ENCODE measurements at places on chromosomes 16 and 17.
A peak's percentile ranks its signal among the peaks of the same experiment; 100 is the strongest.

DNA sequence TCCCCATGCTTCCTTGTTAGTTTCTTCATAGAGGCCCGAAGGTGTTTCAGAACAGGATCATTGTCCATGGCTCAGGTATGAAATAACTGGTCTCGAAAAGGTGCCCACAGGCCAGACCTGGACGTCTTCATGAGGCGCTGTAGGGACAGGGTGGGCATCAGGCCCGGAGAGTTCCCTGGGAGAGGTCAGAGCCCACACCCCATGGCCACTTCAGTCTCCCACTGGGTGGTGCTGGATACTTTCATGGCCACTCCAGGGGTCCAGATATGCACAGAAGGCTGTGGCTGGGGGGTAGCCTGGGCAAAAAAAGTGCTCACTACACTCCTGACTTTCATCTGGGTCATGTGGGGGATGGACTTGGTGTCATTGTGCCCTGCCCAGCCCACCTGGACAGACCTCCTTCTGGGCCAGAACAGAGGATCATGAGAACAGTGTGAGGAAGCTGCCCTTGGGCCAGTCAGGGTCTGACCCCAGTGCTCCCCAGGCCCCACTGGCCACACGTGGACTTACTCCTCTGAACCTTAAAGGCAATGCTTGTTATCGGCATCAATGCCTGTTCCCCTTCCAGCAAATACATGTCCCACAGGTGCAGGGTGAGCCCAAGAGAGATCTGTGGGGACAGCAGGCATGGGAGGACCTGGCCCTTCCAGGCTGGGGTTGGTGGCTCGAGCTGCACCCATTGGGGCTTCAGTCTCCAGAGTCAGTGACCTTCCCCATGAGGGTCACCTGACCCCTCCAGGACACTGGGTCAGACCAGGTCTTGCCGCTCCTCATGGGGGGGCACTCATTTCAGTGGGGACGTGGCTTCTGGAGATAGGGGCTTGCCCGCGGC lies 36.9 kb downstream of the LGALS9 start:
- DNase-seq, result no peak

DNA sequence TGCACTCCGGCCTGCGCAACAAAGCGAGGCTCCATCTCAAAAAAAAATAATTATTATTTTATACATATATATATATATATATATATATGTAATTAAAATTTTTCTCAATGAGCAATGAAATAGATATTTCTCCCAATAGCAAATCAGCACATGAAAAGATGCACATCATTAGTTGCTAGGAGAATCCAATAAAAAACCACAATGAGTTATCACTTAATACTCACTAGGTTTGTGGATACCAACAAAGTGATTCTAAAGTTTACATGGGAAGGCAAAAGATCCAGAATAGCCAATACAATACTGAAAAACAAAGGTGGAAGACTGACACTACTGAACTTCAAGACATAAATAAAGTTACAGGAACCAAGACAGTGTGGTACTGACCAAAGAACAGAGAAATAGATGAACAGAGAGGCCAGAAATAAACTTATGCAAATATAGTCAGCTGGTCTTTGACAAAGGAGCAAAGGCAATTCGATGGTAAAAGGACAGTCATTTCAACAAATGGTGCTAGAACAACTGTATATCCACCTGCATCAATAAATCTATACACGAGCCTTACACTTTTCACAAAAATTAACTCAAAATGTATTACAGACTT lies 13.6 kb downstream of the SMG6 start:
- no peak for DNase-seq

- peak; percentile 8 for DNase-seq
These were observed 4.1 kb downstream of the NOTUM start for GRCh38 chr17:81956607-81957589.

DNA sequence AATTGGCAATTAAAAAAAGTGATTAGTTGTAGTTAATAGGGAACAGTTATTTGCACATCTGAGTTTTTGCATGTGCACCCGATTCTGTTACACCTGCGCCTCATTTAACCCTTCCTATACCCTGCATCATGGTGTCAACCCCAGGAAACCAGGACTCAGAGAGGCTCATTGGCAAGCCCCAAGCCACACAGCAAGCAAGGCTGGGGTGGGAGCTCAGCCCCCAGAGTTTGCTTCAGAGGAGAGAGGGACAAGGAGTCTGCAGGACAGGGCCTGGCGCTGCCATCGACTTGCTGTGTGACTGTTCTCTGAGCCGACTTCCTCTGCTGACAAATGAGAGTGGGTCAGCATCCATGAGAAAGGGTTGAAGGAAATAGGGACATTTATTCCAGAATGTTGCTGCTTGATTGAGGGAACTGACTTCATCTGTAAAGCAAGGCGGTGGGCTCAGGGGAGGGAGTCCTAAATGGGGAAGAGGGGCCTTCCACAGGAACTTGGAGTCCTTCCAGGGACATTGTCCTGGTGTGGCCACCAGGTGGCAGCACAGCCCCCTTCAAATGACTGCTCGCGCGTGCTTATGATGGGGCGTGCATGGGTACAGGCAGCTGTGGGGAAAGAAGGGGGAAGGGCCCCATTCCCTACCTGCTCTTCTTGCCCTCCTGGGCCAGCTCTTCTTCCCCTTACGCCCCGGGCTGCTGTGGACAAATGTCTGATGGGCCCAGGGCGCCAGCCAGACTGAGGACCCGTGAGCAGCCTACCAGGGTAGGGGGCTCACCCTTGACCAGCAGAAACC lies 51.6 kb downstream of the NT5M start:
- DNase-seq, result peak; percentile 86

- DNase-seq, result peak; percentile 33
These were observed 19.9 kb downstream of the TLE7 start for GRCh38 chr16:71421911-71422310.

Data from B cell (primary cell).